Endodermal cell (in vitro differentiated cells): ENCODE measurements at places on chromosomes 6 and 20.

DNA sequence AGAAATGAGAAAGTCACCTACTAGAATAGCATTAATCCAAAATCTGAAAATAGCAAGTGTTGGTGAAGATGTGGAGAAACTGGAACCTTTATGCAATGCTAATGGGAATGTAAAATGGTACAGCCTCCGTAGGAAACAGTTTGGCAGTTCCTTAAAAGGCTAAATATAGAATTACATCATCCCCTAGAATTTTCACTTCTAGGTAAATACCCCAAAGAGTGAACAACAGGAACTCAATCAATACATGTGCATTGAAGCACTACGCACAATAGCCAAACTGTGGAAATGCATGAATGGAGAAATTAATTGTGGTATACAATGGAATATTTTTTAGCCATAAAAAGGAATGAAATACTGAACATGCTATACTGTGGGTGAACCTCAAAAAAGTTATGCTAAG is 982.0 kb upstream of the FLRT3 start:
- DNase-seq: no peak

- DNase-seq: peak; percentile 56
Observed at GRCh38 chr20:4169360-4170190, 154.2 kb upstream of the RNF24 start.

DNA sequence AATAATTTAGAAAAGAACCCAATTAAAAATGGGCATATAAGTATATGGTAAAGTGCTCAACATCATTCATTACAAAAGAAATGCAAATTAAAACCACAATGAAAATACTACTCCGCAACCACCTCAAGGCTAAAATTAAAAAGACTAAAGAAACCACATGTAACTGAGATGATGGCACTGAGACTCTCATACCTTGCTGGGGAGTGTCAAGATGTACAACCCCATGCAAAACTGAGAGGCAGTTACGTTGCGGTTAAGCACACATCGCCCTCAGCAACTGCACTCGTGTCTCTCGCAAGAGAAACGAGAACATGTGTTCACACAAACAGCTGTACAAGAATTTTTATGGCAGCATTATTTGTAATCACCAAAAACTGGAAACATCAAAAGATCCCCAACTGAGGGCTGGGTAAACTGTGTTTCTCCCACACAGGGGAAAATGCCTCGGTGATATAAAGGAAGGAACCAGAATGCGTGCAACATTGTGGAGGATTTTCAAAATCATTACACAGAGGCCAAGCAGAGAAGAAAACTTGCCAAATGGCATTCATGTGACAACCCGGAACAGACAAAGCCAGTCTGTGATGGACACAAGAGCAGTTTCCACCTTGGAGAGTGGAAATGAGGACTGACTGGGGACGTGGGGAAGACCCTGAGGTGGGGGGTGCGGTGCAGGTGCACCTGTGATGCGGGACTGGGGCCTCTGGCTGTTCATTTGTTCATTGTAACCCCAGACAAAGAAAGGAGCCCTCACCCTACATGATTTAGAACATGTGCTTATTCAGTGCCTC is 144.9 kb downstream of the WDR27 start:
- DNase-seq: no peak

DNA sequence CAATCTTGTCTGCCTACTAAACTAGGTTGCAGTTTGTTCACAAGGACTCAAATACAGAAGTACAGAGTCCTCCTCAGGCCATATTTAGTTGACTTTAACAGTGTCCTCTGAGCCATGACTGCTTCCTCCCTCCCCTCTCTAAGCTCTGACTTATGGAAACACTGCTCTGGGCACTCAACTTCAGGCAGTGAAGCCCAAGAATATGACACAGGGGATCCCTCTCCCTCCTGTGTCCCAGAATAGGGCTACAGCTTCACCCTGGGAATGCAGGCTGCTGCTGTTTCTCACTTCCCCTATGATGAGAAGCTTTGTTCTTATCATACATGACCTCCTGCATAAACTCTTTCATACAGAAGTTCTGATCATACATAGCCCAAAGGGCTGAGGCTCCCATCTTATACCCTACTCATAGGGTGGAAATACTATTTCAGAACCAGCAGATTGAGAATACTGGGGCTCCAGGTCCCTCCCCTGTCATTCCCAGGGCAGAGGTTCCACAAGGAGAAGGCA is 97.3 kb upstream of the UST start:
- DNase-seq: no peak

DNA sequence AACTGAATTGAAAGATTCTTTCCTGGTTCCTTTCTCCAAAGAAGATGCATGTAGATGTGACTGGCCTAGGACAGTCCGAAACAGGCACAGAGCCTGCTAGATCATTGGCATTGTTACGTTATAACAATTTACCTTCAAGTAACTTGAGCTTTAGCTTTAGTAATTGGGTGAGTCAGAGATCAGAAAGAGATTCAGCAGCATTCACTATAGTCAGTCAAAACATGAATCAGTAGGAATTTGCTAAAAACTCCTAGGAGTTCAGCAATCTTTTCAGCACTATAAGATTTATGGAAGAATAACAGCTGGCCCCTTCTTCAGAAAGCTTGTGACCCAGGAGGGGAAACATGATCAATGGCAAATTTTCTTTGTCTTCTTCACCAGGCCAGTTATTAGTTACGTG is 281.7 kb upstream of the PRDM1 start:
- no peak for DNase-seq

DNA sequence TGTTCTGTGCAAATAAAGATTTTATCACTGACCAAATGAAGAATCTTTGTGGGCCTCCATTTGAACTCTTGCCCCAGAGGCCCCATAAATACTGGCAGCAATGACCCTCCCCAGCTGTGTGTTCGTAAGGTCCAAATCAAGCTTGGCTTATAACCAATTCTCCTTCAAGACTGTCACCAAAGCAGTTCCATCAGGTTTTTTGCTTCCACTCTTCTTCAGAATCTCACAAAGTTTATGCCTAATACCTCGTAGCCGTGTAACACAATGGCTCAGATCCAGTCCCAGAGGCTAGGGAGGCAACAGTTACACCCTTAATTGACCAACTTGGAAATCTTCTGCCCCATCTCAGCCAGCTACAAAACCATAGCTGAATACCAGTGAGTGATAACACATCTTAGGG is 120.5 kb downstream of the HIVEP2 start:
- no peak for DNase-seq
